ENCODE measurements at places on chromosomes 1 and 21. TPM values are rescaled to one million over a fixed set of nuclear protein-coding genes. Genes with fewer than 3 reads are reported as not detected.

Gene FGR
- total RNA-seq = not detected

Gene TIE1
- total RNA-seq = 2.8 TPM

Gene PCBP3
- total RNA-seq = 16.0 TPM

Gene RBM11
- 0.52 TPM for total RNA-seq

Gene IFNLR1
- 0.78 TPM for total RNA-seq

All from epithelial cell of alveolus of lung (primary cell).